ELR (cell line): ENCODE measurements at places on chromosomes 6 and 20.

GRCh38 chr6:145045582-145045981 lies 689.7 kb downstream of the EPM2A start:
- DNase-seq = no peak

GRCh38 chr6:87762116-87762515 lies 60.1 kb upstream of the AKIRIN2 start:
- DNase-seq = no peak

DNA sequence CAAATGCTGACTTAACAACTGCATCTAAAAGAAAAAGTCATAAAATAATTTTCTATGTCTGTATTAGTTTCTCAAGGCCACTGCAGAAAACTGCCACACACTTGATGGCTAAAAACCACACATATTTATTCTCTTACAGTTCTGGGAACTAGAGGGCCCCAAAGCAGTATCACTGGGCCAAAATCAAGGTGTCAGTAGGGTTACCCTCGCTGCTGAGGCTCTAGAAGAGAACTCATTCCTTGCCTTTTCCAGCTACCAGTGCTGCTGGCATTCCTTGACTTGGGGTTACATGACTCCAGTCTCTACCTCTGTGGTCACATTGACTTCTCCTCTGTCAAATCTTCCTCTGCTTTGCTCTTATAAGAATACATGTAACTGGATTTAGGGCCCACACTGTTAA lies 124.6 kb upstream of the THEMIS start:
- no peak for DNase-seq

GRCh38 chr6:145206247-145206907 lies 528.9 kb downstream of the EPM2A start:
- peak; percentile 41 for DNase-seq

- DNase-seq = peak; percentile 78
Observed at GRCh38 chr6:12886961-12887775, 170.6 kb downstream of the PHACTR1 start.

DNA sequence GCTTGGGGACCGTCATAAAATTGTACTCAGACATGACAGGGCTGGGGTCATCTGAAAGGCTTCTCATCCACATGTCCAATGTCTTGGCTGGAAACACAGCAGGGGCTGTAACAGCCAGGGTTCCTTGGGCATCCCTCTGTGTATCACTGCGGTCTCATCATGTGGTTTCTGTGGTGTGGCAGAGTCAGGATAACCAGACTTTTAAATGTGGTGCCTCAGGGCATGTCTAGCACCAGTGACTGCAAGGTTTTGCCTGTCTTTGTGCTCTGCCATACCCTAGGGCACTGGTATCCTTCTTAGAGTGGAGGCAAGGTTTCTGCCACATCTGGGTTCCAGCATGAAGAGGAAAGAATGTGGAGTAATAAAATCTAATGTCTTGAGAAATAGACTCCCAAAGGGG lies 124.2 kb downstream of the PLEKHG1 start:
- DNase-seq = peak; percentile 28

DNA sequence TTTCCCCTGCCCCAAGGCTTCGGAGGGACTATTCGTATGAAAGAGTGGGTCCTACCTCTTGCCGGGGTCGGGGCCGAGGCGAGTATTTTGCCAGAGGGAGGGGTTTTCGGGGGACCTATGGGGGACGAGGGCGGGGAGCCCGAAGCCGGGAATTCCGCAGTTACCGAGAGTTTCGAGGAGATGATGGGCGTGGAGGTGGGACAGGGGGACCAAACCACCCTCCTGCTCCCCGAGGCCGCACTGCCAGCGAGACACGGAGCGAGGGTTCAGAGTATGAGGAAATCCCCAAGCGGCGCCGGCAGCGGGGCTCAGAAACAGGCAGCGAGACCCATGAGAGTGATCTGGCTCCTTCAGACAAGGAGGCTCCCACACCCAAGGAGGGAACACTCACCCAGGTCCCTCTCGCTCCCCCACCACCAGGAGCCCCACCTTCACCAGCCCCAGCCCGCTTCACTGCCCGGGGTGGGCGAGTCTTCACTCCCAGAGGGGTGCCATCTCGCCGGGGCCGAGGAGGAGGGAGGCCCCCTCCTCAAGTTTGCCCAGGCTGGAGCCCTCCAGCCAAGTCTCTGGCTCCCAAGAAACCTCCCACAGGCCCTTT lies 11.3 kb downstream of the PRRC2A start:
- DNase-seq = no peak

GRCh38 chr6:164164876-164165275 lies 750.4 kb downstream of the QKI start:
- peak; percentile 18 for DNase-seq

- peak; percentile 80 for DNase-seq
Observed at GRCh38 chr6:90406142-90406794, 109.6 kb upstream of the BACH2 start.

- DNase-seq = peak; percentile 55
Observed at GRCh38 chr6:152750694-152751093, at the start of gene VIP. TSS of gene VIP (plus strand) at chr6:152750797. CDS start at chr6:152752178, 1,381 bp downstream.

- no peak for DNase-seq
Observed at GRCh38 chr6:15296735-15297134, 50.9 kb downstream of the JARID2 start.

- DNase-seq = no peak
Observed at GRCh38 chr6:11876934-11877433, 98.4 kb upstream of the ADTRP start.

- DNase-seq = no peak
Observed at GRCh38 chr6:24910331-24910960, 25.3 kb downstream of the RIPOR2 start.

DNA sequence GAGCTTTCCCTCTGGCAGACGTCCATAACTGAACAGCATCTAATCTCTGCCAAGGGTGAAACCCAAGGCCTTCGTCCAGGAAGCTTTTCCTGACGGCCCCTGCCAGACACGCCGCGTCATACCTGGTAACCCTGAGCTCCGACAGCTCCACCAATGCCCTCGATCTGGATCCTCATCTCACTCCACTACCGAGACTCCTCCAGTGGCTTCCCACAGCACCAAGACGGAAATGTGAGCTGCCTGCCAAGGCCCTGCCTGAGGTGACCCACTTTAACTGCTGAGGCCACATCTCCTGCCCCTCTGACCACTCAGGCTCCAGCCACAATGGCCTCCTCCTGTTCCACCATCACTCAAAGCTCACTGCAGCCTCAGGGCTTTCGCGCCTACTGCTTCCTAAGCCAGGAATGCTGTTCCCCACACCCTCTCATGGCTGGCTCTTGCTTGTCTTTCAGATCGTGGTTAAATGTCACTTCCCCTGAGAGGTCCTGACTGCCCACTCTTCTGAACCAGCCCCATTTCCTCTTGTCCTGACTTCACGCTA lies 143.2 kb downstream of the PREX1 start:
- DNase-seq = no peak

DNA sequence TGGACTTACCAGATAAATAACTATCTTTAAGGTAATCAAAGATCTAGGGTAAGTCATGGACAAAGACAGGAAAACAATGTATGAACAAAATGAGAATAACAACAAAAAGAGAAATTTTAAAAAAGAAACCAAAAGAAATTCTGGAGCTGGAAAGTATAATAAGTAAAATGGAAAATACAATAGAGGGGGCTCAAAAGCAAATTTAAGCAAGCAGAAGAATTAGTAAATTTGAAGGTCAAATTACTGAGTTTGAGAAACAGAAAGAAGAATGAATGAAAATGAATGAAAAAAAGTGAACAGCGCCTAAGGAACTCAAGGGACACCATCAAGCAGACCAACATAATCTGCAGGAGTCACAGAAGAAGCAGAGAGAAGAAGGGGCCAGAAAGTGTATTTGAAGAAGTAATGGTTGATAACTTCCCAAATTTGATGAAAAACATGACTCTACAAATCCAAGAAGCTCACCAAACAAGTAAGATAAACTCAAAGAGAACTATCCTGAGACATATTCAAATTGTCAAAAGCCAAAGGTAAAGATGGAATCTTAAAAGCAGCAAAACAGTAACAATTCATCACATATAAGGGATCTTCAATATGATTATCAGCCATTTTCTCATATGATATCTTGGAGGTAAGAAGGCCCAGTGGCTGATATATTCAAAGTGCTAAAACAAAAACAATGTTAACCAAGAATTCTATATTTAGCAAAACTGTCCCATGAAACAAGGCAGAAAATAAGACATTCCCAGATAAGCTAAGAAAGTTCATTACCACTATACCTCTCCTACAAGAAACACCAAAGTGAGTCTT lies 218.5 kb downstream of the FOXC1 start:
- DNase-seq = no peak

GRCh38 chr6:44221961-44222335 lies 1.4 kb upstream of the SLC29A1 start:
- no peak for DNase-seq

DNA sequence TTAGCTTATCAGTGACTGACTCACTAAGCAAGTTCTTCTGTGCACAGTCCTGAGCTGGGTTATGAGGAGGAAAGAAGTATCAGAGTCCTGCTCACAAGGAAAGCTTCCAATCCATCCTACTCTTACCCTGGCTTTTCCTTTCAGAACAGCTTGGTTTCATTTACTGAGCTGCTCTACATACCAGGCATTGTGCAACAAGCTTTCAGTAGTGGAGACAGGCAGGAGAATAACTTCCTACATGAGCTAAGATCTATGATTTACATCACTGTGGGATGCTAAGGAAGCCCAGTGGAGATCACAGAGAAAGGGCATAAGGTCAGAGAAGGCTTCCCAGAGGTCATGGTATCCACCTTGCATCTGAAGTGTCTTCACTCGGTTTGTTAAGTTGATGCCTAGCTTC lies 144.5 kb downstream of the MAP3K7 start:
- DNase-seq = no peak

GRCh38 chr20:2903686-2904085 lies 30.4 kb downstream of the PTPRA start:
- DNase-seq = no peak

DNA sequence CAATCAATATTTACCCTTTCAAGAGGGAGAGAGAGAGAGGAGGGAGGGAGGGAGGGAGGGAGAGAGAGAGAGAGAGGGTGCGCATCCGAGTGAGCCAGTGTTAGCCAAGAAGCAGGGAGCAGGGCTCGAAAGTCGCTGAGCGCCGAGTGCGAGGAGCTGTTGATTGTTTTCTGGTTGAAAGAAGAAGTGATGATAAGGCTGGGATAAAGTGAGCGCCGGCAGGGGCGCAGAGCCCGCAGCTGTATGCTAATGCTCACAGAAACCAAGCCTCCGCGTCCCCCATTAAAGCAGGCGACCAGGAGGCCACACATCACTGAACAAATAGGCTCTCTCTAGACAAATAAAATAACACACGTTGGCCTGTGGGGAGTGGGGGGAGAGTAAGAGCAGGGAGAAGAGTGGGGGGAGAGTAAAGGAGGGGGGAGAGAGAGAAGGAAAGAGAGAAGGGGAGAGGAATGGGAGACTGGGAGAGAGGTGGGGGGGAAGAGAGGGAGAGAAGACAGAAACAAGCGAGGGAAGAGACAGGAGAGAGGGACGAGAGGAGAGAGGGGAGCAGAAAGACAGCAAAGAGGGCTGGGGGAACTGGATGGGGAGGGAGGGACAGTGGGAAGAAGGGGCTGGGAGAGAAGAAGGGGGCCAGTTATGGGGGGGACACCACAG lies 5.0 kb upstream of the INSM1 start:
- no peak for DNase-seq

- no peak for DNase-seq
Observed at GRCh38 chr6:149680503-149680902, 32.0 kb upstream of the KATNA1 start.

DNA sequence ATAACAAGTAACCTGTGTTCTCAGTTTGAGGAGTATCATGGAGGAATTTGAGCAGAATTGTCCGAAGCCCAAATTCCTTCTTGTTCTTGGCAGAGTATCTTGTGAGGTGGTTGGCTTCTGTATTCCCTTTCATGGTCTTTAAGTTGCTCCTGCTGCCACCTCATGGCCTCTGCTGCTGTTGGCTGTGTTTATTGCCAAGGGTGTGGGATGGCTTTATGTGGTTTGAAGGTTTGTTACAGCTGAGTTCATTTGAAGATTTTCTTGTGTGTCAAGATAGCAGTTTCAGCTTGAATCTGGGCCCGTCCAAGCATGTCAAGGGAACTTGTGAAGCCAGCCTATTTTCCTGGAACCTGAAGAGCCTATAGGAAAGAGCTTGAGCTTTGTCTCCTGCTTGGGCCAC lies 20.2 kb upstream of the TTK start:
- DNase-seq = peak; percentile 9

DNA sequence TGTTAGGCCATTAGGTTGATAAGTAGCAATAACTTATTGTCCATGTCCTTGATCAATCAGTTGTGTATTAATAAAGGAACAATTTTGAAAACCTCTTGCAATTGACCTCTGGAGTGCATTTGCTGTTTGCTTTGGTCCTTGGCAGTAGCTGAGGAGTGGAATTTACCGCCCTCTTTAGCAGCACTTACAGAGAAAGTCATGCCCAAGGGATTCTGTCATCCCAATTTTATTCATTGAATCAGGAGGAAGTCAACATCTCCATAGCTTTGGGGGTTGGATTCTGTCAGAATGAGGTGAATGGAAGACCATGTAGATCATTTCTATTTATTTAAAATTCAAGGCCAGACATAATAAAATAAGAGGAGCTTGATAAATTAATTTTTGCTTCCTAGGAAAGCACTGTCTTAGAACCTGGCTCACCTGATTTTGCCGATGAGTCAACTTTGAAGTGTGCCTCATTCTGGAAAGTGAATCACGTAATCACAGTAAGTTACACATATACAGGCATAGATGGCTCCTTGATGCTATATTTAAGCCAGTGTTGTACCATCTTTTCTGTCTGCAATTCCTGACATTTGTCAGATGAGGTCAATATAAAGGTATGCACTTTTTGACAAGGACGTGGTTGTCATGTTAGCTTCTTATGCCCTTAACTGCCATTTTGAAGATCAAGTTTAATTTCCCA lies 128.7 kb upstream of the MLIP start:
- peak; percentile 40 for DNase-seq

- no peak for DNase-seq
Observed at GRCh38 chr6:21604081-21604480, 10.5 kb downstream of the SOX4 start.

GRCh38 chr6:124962639-124963415 lies 590 bp downstream of the RNF217 start:
- peak; percentile 49 for DNase-seq

GRCh38 chr6:43128926-43129325 lies 42.1 kb upstream of the SRF start:
- DNase-seq = peak; percentile 40

GRCh38 chr6:7087066-7087465 lies 20.7 kb upstream of the RREB1 start:
- DNase-seq = peak; percentile 48

- no peak for DNase-seq
Observed at GRCh38 chr6:158452191-158452590, 107.7 kb upstream of the TMEM181 start.

DNA sequence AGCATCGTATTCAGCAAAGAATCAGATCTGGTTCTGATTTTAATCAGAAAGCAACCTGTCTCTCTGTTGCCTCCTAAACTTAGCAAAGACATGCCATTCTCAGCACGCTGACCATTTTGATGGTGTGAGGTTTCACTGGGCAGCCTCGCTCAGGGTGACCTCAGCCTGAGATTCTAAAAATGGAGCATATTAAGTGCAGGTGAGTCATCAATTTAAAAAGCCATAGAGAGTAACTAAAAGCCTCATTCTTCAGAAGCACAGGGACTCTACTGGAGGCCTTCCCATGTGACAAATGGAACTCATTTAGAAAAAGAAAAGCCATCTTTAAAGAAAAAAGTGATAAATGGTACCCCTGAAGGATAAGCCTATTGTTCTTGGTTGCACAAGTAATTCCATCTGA lies 91.3 kb downstream of the FILIP1 start:
- peak; percentile 84 for DNase-seq

- no peak for DNase-seq
Observed at GRCh38 chr6:112005013-112005371, 48.9 kb upstream of the CCN6 start.

- DNase-seq = no peak
Observed at GRCh38 chr6:134875367-134875766, 74.5 kb downstream of the ALDH8A1 start.

- DNase-seq = peak; percentile 30
Observed at GRCh38 chr6:71387179-71387578, 98.6 kb downstream of the OGFRL1 start.
